ENCODE measurements at places on chromosomes 4 and X.

DNA sequence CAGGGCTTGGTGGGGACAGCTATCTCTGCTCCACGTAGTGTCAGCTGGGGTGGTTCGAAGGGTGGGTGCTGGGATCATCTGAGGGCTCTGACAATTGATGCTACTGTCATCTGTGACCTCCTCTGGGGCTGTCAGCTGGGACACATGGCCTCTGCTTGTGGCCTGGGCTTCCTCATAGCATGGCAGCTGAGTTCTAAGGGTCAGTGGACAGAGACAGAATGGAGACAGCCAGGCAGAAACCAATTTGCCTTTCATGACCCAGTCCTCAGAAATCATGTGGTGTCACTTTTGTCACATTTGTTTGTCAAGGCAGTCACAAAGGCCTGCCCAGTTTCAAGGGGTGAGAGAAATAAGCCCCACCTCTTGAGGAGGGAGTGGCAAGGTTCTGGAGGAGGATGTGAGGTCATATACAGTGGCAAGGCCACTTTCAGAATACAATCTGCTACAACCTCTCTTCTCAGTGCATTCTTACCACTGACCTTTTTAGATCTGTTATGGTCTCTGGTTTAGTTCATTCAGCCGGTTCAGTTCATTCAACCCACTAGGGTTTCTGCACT is 103.6 kb upstream of the BCOR start:
- no peak for DNase-seq

- DNase-seq = no peak
Observed at GRCh38 chrX:77771601-77772000, 14.4 kb downstream of the ATRX start.

- DNase-seq = no peak
Observed at GRCh38 chrX:150990910-150991309, 7.8 kb downstream of the HMGB3 start.

DNA sequence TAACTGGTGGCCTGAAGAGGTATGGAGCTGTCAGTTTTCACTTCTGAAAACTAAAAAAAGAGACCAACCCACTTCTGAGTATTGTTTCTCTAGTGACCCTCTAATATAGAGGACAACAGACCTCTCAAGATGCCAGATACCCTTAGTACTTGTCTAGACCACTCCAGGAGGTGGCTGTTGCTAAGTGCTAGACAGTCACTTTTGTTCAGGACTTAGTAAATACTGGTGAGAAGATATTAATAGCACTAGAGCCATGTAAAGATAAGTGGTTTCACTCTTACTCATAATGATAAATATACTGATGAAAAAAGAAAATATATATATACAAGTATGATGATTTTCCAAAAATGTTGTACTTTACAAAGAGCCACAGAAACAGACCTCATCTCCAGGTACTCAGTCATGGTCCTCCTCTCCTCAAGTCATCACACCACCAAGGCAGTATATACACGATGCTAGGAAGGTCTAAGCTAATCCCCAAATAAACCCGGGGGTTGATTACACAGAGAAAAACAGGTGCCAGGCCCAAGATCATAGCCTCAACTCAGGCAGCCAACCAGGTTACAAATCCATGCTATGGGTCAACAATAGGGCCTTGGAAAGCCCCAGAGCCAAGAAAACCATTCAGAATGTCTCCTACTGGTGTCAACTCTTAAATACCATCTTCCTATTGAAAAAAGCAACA is 66.9 kb downstream of the ARHGEF9 start:
- DNase-seq = no peak

GRCh38 chr4:37726666-37727065 is 40.5 kb upstream of the RELL1 start:
- DNase-seq = no peak

DNA sequence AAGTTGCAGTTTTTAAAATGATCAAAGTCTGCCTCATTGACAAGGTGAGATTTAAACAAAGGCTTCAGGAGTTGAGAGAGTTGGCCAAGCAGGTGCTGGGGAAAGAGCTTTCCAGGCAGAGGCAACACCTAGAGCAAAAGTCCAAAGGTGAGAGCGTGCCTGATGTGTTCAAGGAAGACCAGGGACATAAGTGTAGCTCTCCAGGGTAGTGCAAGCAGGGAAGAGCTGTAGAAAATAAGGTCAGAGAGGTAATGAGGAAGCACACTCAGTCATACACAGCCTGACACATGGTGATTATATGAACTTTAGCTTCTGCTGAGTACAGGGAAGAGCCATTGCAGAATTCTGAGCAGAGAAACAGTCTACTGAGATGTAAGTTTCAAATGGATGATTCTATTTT is 265.0 kb upstream of the NWD2 start:
- DNase-seq = no peak

- DNase-seq = no peak
Observed at GRCh38 chr4:55169352-55169961, 44.1 kb upstream of the KDR start.

DNA sequence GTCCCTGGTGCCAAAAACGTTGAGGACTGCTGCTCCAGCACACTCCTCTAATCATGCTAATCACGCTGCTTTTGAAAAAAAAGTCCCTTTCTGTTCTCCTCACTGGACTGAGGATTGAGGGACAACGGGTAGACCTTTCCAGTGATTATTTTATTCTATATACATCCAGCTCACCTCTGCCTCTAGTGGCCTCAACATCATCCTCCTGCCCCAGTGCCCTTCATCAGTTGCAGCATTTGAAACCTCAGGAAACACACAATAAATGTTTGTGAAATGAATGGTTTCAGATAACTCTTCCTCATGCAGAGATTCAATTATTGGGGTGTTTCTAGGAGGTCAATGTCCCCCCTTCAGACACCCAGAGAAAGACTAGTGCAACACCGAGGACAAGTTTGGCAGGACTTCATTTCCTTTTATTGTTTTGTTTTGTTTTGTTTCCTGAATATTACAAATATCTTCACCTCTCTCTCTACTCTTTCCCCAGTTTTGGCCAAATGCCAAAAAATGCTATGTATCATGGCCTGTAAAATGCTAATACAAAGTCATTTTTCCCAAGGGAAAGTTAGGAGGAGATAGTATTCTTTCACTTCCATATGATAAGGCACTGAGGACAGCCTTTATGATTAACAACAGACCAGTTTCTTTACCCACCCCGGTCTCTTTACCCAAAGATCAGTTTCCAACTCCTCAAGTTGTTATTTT is 460.1 kb upstream of the SLIT2 start:
- no peak for DNase-seq

GRCh38 chrX:10949541-10949940 is 161.6 kb upstream of the HCCS start:
- DNase-seq = no peak

DNA sequence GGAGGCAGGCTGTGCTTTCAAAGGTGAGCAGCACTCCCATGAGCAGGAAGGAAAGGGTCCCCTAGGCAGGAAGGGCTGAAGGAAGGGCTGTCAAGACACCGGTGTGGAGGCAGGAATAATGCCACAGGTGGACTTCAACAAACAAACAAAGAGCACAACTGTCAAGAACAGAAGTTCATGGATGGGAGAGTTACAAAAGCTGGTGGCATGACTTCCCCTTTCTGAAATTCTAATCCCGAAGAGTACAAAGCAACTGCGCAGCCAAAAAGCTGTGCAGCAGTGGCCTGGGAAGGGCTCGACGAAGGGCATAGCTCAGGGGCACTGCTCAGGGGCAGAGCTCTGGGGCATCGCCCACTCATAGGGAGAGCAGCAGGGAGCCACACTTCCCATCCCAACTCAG is 582.3 kb upstream of the DIPK2B start:
- DNase-seq = no peak

GRCh38 chrX:137748827-137749226 is 182.9 kb downstream of the ZIC3 start:
- DNase-seq = no peak

- DNase-seq = no peak
Observed at GRCh38 chr4:119858176-119858575, 208.5 kb downstream of the MAD2L1 start.

DNA sequence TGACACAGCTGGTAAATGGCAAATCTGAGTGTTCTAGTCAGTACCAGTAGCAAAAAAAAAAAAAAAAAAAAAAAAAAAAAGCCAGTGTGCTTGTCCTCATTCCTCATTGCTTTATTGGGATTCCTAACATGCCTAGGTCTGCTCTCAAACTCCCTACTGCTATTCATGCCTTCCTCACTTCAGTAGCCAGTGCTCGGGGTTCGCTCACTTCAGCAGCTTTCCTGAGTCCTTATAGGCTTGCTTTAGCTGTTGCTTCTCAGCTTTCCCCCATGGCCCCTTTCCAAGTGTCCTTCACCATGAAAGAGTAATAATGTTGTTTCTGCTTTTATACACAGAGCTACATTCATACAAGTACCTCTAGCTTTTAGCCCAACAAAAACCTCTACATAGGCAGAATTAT is 30.8 kb downstream of the SLITRK2 start:
- peak; percentile 45 for DNase-seq

GRCh38 chr4:182853731-182854330 is 63.4 kb downstream of the DCTD start:
- no peak for DNase-seq

- no peak for DNase-seq
Observed at GRCh38 chrX:112254896-112255295, 172.3 kb upstream of the TRPC5 start.

- no peak for DNase-seq
Observed at GRCh38 chrX:137031039-137031438, 2.8 kb downstream of the GPR101 start.

- no peak for DNase-seq
Observed at GRCh38 chrX:9271789-9272525, 192.9 kb upstream of the TBL1X start.

DNA sequence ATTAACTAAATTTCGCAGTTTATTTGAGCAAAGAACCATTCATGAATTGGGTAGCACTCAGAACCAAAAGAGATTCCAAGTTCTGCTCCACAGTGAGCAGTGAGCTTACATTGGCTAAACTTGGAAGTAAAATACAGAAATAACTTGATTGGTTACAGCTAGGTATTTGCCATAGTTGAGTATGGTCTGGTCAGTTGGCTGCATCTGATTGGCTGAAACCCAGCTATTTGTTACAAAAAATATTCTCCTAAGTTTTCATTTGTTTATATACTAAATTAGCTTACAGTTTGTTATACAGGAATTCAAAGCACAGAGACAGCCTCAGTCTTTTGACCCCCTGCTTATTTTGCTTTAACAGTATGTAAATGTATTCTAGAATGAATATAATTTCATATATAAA is 215.1 kb downstream of the RELL1 start:
- no peak for DNase-seq

- DNase-seq = no peak
Observed at GRCh38 chr4:127463883-127464282, 168.9 kb upstream of the INTU start.

GRCh38 chr4:25449688-25450087 is 72.6 kb downstream of the ANAPC4 start:
- DNase-seq = no peak

GRCh38 chrX:7444967-7445366 is 297.0 kb upstream of the PUDP start:
- DNase-seq = no peak

DNA sequence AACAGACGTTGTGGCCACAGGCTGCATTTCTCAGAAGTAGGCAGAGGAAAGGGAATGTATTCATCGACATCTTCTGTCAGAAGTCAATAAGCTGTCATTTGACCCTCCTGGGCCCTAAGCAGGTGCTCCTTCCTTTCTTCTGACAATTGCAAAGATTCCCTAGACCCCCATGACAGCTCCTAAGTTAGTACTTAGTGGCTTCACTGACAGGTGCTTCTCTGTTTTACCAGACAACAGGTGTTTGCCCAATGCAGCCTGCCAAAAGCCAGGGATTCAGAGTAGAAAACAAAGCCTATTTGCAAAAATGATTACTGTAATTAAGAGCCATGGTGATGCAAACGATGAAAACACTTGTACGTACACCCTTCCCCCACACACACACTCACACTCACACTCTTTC is 7.5 kb upstream of the FGF5 start:
- no peak for DNase-seq

DNA sequence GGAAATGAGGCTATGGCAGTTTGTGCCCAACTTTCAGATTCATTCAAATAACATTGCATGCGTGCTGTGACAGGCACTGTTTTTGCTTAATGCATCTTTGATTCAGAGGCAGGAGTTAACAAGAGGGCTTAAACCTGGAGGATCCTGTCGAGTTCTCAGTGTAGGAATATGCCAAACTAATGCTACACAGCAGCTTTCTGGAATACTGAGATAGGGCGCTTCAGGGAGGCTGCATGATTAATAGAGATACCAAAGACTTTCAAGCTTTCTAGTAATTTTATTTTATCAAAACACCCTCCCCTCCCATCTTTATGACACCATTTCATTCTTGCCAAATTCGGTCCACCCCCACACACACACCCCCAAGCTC is 636 bp upstream of the TIMM8A start:
- DNase-seq = no peak

DNA sequence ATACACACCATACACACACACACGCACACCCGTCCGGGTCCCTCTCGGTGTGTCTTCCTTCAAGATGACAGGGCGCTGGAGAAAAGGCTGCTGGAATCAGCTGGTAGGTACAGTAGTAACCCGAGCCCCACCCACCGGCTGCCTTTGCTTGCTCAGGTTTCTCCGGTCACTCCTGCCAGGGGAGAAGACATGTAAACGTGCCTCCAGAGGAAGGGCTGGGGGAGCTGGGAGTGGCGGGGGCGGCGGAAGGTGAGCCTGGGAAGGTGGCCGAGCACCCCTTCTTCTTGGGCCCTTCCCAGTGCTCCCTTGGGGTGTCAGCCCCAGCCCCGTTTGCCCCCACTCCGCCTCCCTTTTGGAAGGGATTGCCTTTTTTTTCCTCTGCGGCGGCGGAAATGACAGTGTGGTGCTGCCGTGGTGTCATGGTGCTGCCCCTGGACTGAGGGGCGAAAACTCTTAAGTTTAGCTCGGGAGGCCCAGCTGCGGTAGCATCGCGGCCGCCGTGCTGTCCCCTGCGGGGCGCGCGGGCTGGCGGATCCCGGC is at the start of gene MID2:
TSS of gene MID2 (plus strand) at position 169 of the 540 bp plus-strand sequence. CDS start 561 bp downstream, outside the sequence.
- no peak for DNase-seq

- DNase-seq = no peak
Observed at GRCh38 chr4:123819362-123820035, 422.9 kb downstream of the SPRY1 start.

DNA sequence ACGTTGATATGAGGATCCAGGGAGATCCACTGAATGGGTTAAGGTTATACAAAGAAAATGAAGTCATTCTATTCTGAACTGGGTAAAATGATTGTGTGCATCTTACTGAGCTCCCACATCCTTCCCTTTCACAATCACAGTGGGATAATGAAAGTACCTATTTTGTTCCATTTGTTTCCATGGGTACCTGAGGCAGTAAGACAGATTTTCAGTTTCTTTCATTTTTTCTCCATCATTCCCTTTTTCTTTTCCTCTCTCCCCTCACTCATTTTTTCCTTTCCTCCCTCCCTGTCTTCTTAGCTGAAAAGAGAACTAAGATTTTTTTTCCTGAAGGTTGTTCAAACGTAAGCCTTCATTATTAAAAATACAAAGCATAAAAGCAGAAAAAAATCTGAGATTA is 4.6 kb downstream of the GRIA2 start:
- no peak for DNase-seq

DNA sequence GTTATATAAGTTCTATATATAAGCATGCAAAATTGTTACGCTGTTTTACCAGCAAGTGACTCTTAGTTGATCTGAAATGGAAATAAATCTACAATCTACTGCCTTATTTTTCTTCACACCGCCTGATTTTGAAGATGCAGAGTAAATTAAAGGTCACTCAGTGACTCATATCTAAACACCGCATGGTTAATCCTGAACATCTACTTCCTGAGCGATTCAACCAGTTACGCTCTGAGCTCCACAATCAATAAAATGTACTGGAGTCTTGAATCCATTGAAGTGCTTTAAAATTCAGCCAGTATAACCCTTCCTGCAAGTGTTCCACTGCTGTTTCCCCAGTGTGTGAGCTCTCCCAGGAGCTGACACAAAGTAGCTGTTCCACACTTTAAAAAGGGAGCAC is 192.8 kb downstream of the SLC7A11 start:
- no peak for DNase-seq

Data from foreskin melanocyte (primary cell).